ENCODE measurements at places on chromosomes 7 and 10. TPM values are rescaled to one million over a fixed set of nuclear protein-coding genes. Genes with fewer than 3 reads are reported as not detected.
A peak's percentile ranks its signal among the peaks of the same experiment; 100 is the strongest.

The TAS2R5 gene
- total RNA-seq = 1.4 TPM

The CCZ1 gene
- total RNA-seq = 74.5 TPM

The STEAP1 gene
- total RNA-seq = 0.75 TPM

The CDK14 gene
- total RNA-seq = 0.20 TPM

The RNLS gene
- total RNA-seq = 2.9 TPM

The CLEC5A gene
- not detected for total RNA-seq

The VWA2 gene
- not detected for total RNA-seq

The HMX3 gene
- not detected for total RNA-seq

GRCh38 chr7:17211307-17211836 lies 87.1 kb upstream of the AHR start:
- no peak for DNase-seq
- H3K4me3 ChIP-seq = no peak overlapping the region
- peaks cover 2% of the 10 kb centered on the region for H3K4me1 ChIP-seq
- no peaks in the 10 kb centered on the region for H3K36me3 ChIP-seq

- H3K36me3 ChIP-seq = no peaks in the 10 kb centered on the region
- peak overlapping the region; percentile 88 for H3K4me3 ChIP-seq
These were observed 654 bp downstream of the ALKBH4 start for GRCh38 chr7:102463841-102464576.

DNA sequence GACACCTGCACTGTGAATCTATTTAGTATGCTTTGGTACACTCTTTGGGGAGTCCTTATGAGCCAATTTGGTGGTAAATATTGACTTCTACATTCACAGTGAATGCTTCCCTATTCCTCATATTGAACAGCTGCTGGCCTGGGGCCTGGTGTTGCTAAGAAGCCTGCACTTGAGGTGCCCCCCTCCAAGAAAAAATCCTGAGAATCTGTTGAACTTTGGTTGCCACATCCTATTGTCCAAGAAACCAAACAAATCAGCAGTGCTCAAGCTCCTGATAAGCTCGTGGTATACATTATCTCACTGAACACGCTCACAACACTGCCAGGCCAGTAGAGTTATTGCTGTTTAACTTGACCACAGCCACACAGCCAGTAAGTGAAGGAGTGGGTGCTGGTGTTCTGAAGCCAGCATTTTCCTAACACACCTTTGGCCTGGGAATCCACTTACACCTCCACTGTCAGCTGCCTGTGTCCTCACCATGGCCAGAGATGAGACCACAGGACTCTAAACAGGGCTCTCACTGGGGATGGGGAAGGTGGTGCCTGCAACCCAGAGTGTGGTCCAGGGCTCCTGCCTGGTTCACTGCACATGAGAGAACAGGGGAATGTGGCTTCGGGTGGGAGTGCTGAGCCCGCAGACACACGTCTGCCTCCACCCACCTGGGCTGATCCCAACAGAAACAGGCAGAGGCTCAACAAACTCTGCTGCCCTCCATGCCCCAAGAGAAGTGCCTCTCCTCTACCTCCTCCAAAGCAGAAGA lies 6.7 kb downstream of the DDC start:
- H3K27ac ChIP-seq = no peak overlapping the region
- no peaks in the 10 kb centered on the region for H3K36me3 ChIP-seq
- peaks cover 39% of the 10 kb centered on the region for H3K27me3 ChIP-seq

GRCh38 chr7:128393526-128394330 lies 16.1 kb downstream of the IMPDH1 start:
- no peak overlapping the region for H3K4me3 ChIP-seq
- peaks cover 8% of the 10 kb centered on the region for H3K36me3 ChIP-seq

- no peaks in the 10 kb centered on the region for H3K36me3 ChIP-seq
- H3K4me3 ChIP-seq = no peak overlapping the region
- peaks cover 3% of the 10 kb centered on the region for H3K27me3 ChIP-seq
- no peak for DNase-seq
- H3K27ac ChIP-seq = no peak overlapping the region
These were observed 153.3 kb downstream of the UBE2H start for GRCh38 chr7:129799350-129799955.

DNA sequence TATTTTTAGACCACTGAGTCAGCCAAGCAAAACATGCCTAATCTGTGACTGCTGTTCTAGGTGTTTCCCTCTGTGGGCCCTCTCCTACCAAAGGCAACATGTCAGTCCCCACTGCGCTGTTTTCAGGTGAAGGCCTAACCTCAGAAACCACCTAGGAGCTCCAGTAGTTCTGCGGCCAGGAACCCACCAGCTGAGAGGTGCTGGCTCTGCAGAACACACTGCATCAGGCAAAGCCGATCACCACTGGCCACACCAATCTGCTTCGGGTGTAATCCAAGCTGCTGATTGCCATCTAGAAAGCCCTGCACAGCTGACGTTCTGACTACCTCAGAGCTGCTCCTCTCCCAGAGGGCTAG lies 14.9 kb downstream of the CAMK2G start:
- peak overlapping the region; percentile 85 for H3K27ac ChIP-seq
- H3K4me3 ChIP-seq = peak overlapping the region; percentile 29
- peak; percentile 91 for DNase-seq
- H3K4me1 ChIP-seq = peaks cover 84% of the 10 kb centered on the region
- H3K36me3 ChIP-seq = peaks cover 39% of the 10 kb centered on the region
- no peaks in the 10 kb centered on the region for H3K27me3 ChIP-seq

GRCh38 chr10:118531105-118531852 lies 64.2 kb downstream of the PRLHR start:
- H3K27me3 ChIP-seq = peaks cover 20% of the 10 kb centered on the region
- DNase-seq = no peak
- no peak overlapping the region for H3K4me3 ChIP-seq
- H3K27ac ChIP-seq = no peak overlapping the region

DNA sequence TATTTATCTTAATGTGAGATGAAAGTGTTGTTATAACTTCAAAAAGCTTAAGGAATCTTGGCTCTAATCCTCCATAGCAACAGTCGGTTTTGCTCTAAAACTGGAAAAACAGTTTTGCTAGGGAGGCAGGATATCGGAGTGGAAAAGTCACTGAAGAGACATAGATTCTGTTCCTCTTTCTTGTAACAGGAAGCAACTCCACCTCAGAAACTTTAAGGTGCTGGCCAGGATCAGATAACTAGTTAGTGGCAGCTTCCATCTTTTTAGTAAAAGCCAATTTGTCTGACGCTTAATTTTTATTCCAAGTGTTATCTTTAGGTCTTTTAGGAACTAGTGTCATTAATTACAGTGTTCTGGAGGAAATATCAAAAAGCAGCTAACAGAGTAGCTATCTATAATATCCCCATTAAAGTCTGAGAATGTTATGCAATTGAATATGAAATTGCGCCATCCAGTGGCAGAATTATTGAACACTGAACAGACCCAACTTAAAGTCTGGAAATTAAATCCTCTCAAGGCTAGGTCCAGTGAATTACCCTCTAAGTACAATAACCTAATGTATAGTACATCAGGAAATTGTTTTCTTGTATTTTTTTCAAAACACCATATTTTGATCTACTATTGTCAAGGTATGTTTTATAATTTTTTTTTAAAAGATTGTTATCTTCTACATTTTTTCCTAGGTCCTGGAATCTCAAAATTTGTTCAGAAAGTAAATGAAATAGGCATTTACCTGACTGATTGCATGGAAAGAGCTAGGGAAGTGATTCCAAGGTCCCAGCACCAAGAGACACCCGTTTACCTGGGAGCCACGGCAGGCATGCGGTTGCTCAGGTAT lies 65.9 kb upstream of the CC2D2B start:
- no peak for DNase-seq
- no peaks in the 10 kb centered on the region for H3K27me3 ChIP-seq
- peaks cover 79% of the 10 kb centered on the region for H3K4me1 ChIP-seq

DNA sequence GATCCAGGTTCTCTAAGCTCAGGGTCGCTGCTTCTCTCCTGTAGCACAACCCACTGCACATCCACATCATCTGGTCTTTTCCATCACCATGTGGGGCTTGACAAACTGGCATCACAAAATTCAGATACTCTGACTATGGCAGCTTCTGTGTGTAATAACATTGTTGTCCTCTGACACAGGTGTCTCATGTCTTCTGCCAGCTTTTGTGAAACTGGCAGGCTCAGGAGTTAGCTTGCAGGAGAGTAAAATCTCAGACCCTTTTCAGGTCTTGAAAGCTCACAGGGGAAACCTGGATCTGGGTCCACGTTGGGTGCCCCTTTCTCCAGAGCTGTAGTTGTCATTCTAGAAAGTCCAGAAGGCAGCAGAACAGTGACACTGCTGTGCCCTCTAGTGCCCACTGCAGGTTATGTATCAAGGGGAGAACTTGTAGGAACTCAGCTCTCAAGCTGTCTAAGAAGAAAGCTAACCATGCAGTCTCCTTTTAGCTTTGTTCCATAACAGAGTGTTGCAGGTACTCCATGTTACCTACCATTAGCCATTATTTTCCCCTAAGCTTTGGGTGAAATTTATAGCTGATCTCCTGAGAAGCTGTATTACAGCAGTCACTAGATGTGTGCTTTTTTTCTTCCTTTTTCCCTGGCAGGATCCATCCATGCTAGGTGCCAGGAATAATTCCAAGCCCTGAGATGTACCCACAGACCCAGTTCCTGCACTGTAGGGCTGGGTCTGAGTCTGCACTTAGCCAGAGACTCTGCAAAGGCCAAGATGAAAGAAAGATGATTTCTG lies 102.7 kb downstream of the ZNF248 start:
- H3K27me3 ChIP-seq = no peaks in the 10 kb centered on the region
- H3K4me3 ChIP-seq = no peak overlapping the region
- H3K27ac ChIP-seq = no peak overlapping the region
- DNase-seq = no peak

DNA sequence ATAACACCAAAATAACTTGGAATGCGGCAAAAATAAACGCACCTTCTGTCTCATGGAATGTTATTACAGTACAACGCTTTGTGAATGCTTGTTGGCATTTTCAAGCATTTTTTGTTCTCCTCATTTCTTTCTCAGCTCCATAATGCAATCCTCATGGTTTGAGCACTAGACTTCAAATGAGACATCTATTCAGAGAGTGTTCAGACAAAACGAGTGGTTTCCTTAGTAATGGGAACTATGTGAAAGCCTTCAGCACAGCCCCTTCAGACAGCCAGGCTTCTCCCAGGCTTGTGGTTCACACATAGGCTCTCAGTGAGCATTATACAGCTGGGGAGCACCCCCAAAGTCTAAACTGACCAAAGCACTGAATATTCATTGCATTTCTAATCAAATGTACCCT lies 8.6 kb upstream of the LRRN3 start:
- peak overlapping the region; percentile 63 for H3K4me3 ChIP-seq
- peak overlapping the region; percentile 97 for H3K27ac ChIP-seq
- no peaks in the 10 kb centered on the region for H3K27me3 ChIP-seq
- H3K36me3 ChIP-seq = peaks cover 25% of the 10 kb centered on the region
- peaks cover 79% of the 10 kb centered on the region for H3K4me1 ChIP-seq

DNA sequence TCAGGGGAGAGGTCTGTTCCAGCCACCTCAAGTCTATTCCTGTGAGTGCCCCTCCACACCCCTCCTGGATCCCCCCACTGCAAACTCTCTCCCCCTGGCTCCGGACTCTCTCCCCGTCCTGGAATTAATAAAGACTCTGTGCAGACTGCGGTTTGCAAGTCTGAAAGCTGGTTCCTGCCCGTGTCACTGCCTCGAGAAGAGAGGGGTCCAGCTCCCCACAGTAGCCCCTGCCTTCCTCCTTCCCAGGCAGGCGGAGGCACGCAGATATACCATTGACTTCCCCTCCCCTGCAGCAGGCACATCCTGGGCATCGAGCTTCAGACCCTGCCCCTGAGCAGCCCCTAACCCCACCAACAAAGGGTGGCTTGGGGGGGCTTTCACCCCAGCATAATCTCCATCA lies 2.2 kb upstream of the ELN start:
- no peak for DNase-seq
- H3K27me3 ChIP-seq = peaks cover 48% of the 10 kb centered on the region
- H3K4me1 ChIP-seq = peaks cover 3% of the 10 kb centered on the region
- H3K27ac ChIP-seq = no peak overlapping the region
- no peak overlapping the region for H3K4me3 ChIP-seq

GRCh38 chr7:98913026-98913425 lies 34.7 kb downstream of the TRRAP start:
- DNase-seq = no peak
- H3K36me3 ChIP-seq = peaks cover 46% of the 10 kb centered on the region
- H3K27ac ChIP-seq = no peak overlapping the region
- H3K4me3 ChIP-seq = no peak overlapping the region
- H3K4me1 ChIP-seq = no peaks in the 10 kb centered on the region

GRCh38 chr7:121006711-121007315 lies 18.3 kb downstream of the CPED1 start:
- H3K4me1 ChIP-seq = no peaks in the 10 kb centered on the region
- DNase-seq = no peak
- H3K4me3 ChIP-seq = no peak overlapping the region

DNA sequence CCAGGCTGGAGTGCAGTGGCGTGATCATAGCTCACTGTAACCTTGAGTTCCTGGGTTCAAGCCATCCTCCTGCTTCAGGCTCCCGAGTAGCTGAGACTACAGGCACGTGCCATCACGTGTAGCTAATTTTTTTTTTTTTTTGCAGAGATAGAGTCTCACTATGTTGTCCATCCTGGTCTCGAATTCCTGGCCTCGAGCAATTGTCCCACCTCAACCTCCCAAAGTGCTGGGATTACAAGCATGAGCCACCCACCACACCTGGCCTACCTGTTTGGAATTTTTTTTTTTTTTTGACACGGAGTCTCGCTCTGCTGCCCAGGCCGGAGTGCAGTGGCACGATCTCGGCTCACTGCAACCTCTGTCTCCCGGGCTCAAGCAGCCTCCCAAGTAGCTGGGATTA lies 117.1 kb upstream of the PARD3 start:
- no peak for DNase-seq
- no peaks in the 10 kb centered on the region for H3K27me3 ChIP-seq
- no peak overlapping the region for H3K4me3 ChIP-seq
- no peaks in the 10 kb centered on the region for H3K36me3 ChIP-seq
- H3K4me1 ChIP-seq = no peaks in the 10 kb centered on the region

GRCh38 chr7:27124096-27124901 lies 6.3 kb downstream of the HOXA4 start:
- no peak for DNase-seq
- no peak overlapping the region for H3K27ac ChIP-seq
- H3K27me3 ChIP-seq = peaks cover 35% of the 10 kb centered on the region
- no peaks in the 10 kb centered on the region for H3K4me1 ChIP-seq

GRCh38 chr10:62689712-62690111 lies 114.8 kb upstream of the ADO start:
- no peak overlapping the region for H3K27ac ChIP-seq
- H3K4me1 ChIP-seq = peaks cover 25% of the 10 kb centered on the region
- peaks cover 10% of the 10 kb centered on the region for H3K36me3 ChIP-seq
- no peak for DNase-seq
- no peak overlapping the region for H3K4me3 ChIP-seq

GRCh38 chr10:30241422-30242110 lies 107.5 kb downstream of the MTPAP start:
- no peak overlapping the region for H3K4me3 ChIP-seq
- H3K27me3 ChIP-seq = peaks cover 24% of the 10 kb centered on the region
- H3K36me3 ChIP-seq = no peaks in the 10 kb centered on the region
- no peak for DNase-seq
- no peak overlapping the region for H3K27ac ChIP-seq

GRCh38 chr7:105402221-105403095 lies 13.7 kb upstream of the SRPK2 start:
- no peaks in the 10 kb centered on the region for H3K4me1 ChIP-seq
- no peaks in the 10 kb centered on the region for H3K27me3 ChIP-seq
- no peak for DNase-seq
- no peak overlapping the region for H3K4me3 ChIP-seq
- no peak overlapping the region for H3K27ac ChIP-seq
- no peaks in the 10 kb centered on the region for H3K36me3 ChIP-seq
